ENCODE measurements at places on chromosomes 16 and 17.
A peak's percentile ranks its signal among the peaks of the same experiment; 100 is the strongest.

- peak; percentile 55 for DNase-seq
Measured at GRCh38 chr17:17749921-17750320, 68.7 kb downstream of the RAI1 start.

DNA sequence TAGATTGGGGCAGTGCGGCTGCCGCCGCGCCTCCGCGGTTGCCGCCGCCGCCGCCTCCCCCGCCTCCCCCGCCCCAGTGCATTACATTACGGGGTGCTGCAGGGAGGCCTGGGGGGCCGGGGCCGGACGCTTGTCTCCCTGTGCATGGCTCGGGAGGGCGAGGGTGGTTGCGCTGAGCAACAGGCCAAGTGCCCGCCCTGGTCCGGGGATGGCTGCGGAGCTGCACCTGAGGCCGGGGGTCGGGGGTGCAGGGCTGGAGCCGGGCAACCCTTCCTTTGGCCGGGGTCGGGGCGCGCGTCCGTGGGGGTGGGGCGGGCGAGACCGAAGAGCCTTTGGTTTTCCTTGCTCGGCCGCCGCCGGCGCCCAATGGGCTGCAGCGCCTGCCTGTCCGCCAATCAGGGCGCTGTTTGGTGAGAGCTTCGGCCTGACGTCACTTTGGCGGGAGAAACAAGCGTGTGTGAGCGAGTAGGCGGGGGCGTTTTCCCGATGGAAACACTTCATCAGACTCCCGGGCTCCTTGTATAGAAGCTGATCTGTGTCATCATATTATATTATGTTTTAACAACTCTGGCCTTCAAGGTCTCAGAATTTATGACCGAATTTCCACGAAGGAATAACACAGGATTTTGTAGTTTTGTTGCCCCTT is 941 bp upstream of the FBXL20 start:
- DNase-seq = peak; percentile 89

GRCh38 chr17:40251576-40251975 is 32.5 kb downstream of the WIPF2 start:
- DNase-seq = no peak

- no peak for DNase-seq
Measured at GRCh38 chr16:49453021-49453420, 79.4 kb downstream of the C16orf78 start.

GRCh38 chr17:79777120-79777893 is 641 bp upstream of the CBX2 start:
- peak; percentile 36 for DNase-seq

- no peak for DNase-seq
Measured at GRCh38 chr16:47486856-47487255, 25.7 kb downstream of the PHKB start.

DNA sequence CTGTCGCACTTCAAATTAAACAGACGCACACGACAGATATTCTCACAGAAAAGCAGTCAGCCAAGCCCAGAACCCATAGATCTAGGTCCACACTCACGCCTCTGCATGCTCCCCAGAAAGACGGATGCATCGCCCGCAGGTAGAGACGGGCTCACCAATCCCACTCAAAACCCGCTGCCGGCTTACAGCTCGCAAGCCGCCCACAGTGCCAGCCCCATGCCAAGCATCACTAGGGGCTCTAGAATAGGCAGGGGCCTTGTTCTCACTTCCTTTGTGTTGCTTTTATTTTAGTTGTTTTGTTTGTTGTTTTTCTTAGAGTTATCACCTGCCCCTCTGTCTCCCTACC is 336 bp upstream of the BMERB1 start:
- DNase-seq = no peak

DNA sequence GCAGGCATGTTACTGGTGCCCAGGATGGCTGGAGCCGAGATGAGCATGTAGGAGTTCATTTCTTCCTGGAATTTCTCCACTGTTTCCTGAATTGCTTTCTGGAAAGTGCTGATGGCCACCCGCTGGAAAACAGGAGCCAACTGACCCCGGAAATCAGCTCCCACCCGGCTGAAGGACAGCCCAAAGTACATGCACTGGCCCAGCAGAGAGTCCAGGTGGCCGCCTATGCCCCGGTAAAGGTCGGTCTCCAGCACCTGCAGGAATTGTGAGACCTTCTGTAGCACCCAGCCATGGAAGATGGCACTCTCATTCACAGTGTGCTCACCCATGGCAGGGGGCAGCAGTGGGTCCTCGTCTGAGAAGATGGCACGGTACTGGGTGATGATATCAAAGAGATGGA is 4.3 kb upstream of the PDF start:
- no peak for DNase-seq

GRCh38 chr16:89801800-89802199 is 14.6 kb downstream of the FANCA start:
- no peak for DNase-seq

DNA sequence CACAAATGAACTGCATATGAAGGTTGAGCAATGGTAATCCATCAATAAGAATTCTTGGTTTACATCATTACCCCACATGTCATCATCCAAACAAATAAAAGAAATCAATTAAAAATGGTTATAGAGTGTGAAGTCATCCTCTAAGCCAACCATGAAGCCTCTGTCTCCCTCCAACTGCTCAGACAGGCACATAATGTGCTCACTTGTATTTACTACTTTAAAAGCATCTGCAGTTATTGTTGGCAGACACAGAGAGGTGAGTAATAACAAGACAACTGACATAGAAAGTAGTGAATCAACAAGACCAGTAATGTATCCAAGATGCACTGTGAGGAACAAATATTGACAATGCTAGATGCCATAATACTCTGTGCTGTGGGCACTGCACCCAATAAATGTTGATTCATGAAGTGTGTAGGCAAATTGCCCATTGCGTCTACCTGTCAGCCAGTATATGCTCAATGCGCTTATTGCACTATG is 20.0 kb downstream of the ADAMTS18 start:
- DNase-seq = no peak

DNA sequence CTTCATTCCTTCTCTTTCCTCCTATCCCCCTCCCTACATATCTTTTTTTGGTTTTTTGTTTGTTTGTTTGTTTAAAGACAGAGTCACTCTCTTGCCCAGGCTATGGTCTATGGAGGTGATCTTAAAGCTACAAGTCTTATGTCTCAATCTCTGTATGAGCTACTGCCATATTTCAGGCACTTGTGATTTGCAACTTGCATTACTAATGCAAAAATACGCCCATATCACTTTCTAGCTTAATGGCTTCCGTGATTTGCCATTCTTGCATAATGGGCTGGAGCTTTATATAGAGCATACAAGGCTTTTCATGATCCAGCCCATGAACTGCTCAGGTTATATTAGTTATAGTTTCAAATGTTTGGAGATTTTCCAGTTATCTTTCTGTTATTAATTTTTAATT is 7.5 kb downstream of the CFAP97D1 start:
- no peak for DNase-seq

GRCh38 chr17:77356109-77356689 is 215.4 kb downstream of the SEC14L1 start:
- no peak for DNase-seq

- no peak for DNase-seq
Measured at GRCh38 chr17:77737442-77738265, 220.8 kb upstream of the TNRC6C start.

GRCh38 chr16:11705311-11706025 is 37.2 kb downstream of the TXNDC11 start:
- no peak for DNase-seq
